ENCODE measurements at places on chromosomes 7 and 10.

- no peak for DNase-seq
Measured at GRCh38 chr10:110650265-110650668, 6.1 kb downstream of the RBM20 start.

DNA sequence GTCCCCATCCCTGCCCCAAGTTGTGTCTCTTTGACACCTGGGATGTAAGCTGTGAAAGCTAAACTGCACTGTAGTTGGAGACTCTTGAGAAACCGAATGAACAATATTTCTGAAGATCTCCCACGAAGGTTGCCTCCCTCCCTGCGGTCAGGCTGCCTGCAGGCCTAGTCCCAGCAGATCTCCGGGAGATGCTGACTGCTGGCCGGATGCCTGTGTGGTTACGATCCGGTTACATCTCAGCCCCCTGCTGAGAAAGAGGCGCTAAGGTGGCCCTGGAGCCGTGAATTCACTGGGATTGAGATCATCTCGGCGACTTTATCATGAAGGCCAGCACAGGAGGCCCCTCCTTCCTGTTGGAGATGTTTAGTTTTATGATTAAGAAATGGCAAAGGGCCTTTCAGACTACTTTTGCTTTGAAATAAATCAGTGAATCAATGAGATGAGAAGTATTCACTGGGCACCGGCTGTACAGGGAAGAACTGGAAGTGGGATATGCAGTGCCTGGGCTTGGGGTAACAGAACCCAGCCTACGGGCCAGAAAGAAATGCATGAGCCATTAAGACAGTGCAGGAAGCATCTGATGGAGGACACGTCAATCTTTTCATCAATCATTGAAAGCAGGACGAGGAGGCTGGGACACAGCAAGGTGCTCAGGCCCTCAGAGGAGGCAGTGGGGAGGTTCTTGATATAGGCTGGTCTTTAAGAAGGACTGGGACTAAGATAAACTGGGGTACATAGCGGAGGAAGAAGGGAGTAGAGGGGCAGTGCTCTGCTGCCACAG, 177.6 kb downstream of the PRKAG2 start:
- DNase-seq = no peak

DNA sequence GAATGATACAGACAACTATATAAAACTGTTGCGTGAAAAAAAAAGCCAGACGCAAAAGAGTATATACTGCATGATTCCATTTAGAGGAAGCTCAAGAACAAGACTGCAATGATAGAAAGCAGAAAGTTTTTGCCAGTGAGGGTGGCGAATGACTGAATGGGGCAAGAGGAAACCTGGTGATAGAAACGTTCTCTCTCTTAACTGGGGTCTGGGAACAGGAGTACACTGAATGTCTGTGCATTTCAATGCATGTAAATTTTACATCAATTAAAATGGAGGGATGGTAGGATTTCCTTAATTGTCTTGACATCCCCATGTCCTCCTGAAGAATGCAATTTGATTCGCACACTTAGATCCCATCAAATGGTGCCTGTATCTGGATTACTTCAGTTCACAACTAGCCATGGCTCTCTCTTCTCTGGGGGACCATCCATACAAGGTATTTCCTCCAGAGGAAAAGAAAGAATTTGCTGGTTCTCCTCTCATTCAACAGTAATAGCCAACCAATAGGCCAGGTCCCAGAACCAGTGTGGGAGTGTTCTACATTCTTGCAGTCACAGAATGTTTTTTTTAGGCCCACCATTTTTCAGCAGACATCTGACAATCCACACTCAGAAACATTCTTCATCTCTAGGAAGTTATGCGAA, 221.0 kb upstream of the KLF14 start:
- DNase-seq = no peak

DNA sequence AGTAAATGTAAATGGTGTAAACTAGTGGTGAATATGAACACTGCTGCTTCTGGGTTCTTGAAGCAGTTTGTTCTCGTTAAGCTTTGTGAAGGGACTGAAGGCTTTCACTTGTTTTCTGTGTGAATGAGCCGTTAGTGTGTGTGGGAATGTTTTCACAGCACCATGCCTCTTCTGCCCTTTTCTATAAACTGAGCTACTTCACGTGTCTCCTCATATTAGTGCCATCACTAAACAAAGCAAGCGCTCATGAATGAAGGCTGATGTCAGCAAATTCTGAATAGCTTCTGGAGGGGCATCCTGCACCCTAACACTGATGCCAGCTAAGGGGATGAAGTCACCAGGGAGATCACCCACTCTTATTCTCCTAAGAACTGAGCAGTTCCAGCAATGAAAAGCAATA, 205.6 kb upstream of the ETV1 start:
- no peak for DNase-seq

DNA sequence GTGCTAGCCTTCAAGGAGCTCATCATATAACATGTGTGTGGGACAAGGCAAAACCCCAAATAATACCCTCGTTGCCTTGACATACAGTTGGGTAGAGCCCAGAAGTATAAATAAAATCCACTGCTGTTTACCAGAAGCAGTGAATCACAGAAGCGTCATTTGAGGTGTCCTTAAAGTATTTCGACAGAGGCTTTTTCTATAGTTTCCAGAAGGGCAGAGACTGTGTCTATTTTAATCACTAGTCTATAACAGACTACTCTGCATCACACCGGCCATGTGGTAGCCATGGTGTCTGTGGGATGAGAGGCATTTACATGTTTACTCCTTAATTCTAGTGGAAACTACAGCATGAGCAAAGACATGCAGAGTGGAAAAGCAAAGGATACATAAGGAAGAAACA, 131.3 kb downstream of the CTTNBP2 start:
- DNase-seq = no peak

- DNase-seq = no peak
Measured at GRCh38 chr10:33497338-33497737, 162.9 kb upstream of the NRP1 start.

DNA sequence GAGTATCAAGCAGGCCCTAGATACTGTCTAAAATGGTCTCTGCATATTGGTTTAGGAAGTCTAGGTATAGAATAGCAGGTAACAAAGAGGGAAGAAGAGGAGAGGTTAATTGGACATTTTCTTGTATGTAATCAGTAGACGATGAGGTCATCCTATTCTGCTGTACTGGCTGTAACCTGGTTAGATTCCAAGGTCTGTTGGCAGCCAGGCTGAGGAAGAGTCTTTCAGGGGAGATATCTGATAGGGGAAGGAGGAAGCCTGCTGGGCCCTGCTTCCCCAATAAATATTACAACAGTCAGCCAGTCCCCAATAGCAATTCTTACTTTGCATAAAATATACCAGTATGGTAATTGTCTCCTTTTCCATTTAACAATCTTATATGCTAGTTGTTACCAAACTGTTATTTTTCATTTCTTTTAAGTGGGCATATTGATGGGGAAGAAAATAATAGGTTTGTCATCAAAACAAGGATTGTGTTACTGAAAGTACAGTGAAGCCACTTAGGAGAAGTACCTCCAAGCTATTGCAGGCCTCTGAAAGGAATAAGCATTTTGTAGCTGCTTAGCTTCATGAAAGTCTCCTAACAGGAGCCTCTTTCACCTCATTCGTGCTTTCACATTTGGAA, 186.4 kb downstream of the LRRC4 start:
- DNase-seq = no peak

DNA sequence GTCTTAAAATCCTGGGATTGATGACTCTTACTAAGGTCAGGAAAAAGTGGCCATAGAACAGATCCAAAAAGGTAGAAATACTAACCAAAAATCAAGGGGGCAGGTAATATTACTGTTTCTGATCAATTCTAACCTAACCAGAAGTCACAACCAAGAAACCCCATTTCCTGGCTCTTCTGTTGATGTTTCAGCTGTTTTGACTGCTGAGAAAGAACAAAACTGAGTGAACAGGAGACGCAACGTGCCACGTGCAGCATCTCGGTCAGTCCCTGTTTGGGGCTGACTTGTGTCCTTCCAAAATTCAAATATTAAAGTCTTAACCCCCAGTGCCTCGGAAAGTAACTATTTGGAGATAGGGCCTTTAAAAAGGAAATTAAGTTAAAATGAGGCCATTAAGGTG, 56.8 kb downstream of the JAZF1 start:
- no peak for DNase-seq

DNA sequence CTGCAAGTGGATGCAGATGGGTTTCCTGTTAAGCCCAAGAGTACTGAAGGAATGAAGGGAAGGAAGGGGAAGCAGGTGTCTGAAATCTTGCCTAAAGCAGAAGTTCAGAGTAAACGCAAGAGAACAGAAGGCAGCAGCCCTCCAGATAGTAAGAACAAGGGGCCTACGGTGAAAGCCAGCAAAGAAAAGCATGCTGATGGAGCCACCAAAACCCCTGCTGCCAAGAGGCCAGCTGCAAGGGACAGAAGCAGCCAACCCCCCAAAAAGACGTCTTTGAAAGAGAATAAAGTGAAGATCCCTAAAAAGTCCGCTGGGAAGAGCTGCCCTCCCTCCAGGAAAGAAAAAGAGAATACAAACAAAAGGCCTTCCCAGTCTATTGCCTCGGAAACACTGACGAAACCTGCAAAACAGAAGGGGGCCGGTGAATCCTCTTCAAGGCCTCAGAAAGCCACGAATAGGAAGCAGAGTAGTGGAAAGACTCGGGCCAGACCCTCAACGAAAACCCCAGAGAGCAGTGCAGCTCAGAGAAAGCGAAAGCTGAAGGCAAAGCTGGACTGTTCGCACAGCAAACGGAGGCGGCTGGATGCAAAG, 152.5 kb downstream of the LCOR start:
- DNase-seq = no peak

- DNase-seq = no peak
Measured at GRCh38 chr10:104895981-104896380, 254.9 kb downstream of the SORCS3 start.

- no peak for DNase-seq
Measured at GRCh38 chr10:17784688-17785087, 24.5 kb upstream of the MRC1 start.

DNA sequence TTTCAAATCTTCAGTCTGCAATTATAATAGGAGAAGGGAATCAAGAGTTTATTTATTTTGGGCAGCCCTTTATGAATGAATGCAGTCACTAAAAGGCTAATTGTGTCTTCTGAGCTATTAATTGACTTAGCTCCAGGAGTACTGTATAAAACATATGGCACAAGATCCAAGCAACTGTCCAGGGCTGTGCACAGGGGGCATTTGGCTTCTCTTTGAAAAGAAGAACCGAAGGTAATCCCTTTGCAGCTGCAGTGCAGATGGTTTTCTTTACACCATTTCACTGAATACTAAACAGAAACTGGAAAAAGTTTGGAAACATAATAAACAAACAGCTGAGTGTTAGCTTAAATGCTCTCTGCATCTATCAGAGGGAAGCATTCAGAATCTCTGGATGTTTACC, 282.6 kb upstream of the LRRN3 start:
- no peak for DNase-seq

DNA sequence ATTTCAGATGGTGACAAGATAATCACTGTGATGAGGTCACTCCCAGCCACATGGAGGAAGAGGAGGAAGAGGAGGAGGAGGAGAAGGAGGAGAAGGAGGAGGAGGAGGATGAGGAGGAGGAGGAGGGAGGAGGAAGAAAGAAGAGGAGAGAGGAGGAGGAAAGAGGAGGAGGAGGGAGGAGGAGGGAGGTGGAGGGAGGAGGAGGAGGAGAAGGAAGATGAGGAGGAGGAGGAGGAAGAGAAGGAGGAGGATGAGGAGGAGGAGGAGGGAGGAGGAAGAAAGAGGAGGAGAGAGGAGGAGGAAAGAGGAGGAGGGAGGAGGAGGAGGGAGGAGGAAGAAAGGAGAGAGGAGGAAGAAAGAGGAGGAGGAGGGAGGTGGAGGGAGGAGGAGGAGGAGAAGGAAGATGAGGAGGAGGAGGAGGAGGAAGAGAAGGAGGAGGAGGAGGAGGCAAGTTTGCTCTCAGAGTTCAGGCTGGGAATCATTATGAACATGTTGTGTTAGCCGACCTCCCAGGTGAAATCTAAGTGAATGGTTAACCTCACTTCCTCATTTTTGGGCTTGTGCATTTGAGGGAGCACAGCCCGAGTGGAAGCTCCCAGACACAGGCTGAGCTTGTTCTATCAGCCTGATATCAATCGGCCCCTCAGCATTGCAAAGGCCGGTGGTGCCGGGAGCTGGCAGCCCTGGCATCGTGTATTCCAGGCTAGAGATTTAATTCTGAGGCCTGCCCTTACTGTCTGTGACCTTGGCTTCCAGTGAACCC, 236.2 kb upstream of the PITRM1 start:
- DNase-seq = no peak

DNA sequence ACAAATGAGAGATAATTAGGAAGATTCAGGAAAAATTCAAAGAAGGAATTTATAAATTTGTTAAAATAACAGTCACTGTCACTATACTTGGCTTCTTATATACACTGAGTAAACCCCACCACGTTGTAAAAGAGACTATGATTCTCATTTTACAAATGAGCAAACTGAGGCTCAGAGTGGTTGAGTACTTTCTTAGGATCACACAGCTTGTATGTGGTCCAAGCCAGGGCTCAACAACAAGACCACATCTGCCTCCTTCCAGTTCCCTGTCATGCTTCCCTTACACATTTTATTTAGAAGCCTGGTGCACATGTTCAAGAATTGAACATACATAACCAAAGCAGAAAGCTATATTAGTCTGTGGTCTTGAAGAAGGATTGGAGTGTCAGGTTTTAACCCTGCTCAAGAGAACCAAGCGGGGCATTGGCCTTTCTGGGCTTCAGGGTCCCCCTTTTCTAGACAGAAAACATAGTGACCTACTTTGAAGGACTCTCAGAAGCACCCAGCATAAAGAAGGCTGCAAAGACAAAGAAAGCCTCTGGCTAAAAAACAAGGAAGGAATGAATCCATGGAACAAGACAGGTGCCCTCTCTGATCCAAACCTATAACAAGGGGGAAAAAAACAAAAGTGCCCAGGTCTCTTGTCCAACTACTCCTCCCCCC, 846 bp downstream of the MRLN start:
- no peak for DNase-seq

DNA sequence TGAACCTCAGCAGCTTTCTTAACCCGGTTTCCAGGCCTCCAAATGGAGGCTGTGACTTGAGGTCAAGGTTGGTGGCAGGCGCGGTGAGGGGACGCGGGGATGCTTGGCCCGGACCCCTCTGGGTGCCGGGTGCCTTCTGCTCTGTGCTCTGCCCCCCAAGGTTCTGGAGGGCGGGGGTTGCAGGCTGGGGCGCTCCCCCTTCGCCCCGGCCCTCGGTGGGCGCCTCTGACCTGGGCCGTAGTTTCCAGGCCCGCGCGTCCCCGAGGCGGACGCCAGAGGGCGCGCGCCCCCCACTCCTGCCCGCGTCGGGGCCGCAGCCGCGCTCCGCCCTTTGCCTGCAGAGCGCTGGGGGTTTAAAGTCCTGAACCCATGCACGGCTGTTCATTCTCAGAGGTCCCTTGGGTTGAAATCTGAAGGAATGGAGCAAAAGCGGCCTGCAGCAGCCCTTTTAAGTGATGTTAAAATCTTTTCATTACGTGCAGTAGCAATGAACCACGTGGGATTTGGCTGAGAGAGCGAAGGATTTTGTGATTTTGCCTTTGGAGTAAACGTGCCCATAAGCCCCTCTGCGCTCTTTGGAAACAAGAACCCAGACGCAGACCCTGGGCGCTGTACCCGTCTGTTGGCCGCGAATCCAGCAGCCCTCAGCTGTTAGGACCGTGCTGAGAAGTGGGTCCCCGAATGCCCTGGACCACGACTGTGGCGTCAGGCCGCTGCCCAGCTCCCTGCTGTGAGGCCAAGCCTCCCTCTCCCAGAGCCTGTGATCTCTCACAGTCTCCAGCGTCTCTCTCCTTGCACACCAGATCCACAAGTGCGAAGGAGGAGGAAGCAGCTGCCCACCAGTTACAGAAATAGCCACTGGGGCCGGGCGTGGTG, 135.0 kb downstream of the ACTR3B start:
- no peak for DNase-seq

GRCh38 chr7:106493041-106493731, 167.8 kb downstream of the CCDC71L start:
- DNase-seq = no peak

- DNase-seq = no peak
Measured at GRCh38 chr7:44987996-44988395, 9.2 kb upstream of the MYO1G start.

Data from activated gamma-delta T cell treated with anti-CD3 and anti-CD28 coated beads, Interleukin-2, amount 50 U/mL, for 16 hours (primary cell).